ENCODE measurements at places on chromosomes 1 and 21.

GRCh38 chr1:28450561-28450960, 55.3 kb upstream of the RCC1 start:
- no peak for DNase-seq

- no peak for DNase-seq
Observed at GRCh38 chr1:204366759-204367158, 7.0 kb upstream of the PLEKHA6 start.

DNA sequence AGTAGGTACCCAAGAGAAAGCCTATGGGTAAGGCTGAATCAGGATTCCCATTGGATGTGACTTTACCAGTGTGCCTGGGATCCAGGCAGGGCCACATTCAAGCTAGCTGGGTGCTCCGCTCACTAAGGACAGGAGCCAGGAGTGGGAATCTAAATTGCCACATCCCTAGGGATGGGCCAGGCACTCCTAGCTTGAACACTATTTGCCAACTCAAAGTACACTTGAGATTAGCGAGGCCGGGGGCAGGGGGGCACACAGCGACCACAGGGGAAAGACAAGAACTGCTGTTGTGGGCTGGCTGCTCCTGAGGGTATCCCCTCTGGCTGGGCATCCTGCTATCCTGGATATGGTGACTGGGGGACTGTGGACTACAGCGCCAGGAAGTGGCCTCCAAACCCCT, 4.3 kb downstream of the SLC45A3 start:
- no peak for DNase-seq

DNA sequence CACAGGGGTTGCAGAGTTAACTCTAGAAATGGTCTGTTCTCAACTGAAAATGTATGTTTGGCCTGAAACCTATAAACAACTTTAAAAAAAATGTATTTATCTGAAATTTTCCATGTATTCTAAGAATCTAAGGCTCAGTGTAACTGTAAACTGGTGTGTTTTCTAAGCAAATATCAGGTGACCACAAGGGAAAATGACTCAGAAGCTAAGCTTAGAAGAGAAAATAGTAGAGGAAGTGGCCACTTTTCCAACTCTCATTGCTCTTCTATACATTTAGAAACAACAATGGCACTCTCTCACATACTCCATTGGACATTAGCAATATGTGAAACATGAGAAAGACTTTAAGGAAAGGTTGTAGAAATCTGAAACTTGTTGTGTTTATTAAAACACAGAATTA, 7.5 kb downstream of the TNFSF18 start:
- no peak for DNase-seq

- no peak for DNase-seq
Observed at GRCh38 chr21:25938658-25939395, 204.1 kb downstream of the GABPA start.

GRCh38 chr1:75736016-75736415, 11.5 kb downstream of the ACADM start:
- DNase-seq = no peak

- no peak for DNase-seq
Observed at GRCh38 chr1:14495996-14496395, 102.5 kb upstream of the KAZN start.

DNA sequence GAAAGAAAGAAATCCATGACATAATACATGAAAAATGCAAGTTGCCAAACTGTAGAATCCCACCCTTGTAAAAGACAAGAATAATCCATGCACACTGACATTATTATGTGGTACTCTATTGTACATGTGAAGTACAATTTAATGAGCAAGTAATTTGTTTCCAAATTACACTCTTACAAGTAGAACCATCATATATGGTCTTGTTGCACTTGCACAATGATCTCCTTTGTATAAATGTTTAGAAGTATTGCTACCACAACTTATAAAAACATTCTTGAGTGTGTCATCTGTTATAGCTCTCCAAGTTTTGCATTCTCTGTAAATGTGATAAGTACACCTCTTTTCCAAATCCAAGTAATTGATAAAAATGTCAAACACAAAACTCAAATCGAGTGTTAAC, 29.1 kb upstream of the ZNF281 start:
- no peak for DNase-seq

DNA sequence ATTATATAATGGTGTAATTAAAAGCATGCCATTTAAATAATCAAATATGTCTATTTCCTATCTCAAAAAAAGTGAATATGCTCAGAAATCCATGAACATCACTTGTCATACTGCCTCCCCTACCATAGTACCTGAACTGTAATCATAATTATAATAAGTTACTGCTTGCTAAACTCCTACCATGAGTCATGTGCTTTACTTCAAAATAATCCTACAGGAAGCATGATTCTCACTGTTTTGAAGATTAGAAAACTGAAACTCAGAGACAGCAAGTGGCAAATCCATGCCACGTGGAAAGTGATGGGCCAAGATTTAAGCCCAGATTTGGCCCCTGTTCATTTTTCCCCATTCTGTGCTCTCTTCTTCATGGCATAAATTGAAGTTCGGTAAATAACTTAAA, 5.2 kb downstream of the LRRC7 start:
- DNase-seq = no peak

- no peak for DNase-seq
Observed at GRCh38 chr1:77834771-77835334, 53.6 kb upstream of the NEXN start.

DNA sequence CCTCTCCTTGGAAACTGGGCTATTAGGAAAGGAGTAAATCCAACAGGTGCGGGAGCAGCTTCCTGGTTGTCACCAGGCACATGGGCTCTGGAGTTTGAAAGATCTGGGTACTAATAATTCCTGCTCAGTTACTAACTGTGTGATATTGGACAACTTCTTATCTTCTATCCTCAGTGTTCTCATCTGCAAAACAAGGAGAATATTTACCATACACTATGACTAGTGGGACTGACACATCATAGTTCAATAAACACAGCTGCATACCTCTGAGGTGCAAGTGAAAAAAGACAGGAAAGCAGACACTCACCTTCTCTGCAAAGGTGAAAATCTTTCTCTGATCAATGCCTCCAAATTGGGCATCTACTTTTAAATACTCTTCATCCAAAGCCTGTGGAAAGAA, 19.7 kb downstream of the YARS1 start:
- no peak for DNase-seq

DNA sequence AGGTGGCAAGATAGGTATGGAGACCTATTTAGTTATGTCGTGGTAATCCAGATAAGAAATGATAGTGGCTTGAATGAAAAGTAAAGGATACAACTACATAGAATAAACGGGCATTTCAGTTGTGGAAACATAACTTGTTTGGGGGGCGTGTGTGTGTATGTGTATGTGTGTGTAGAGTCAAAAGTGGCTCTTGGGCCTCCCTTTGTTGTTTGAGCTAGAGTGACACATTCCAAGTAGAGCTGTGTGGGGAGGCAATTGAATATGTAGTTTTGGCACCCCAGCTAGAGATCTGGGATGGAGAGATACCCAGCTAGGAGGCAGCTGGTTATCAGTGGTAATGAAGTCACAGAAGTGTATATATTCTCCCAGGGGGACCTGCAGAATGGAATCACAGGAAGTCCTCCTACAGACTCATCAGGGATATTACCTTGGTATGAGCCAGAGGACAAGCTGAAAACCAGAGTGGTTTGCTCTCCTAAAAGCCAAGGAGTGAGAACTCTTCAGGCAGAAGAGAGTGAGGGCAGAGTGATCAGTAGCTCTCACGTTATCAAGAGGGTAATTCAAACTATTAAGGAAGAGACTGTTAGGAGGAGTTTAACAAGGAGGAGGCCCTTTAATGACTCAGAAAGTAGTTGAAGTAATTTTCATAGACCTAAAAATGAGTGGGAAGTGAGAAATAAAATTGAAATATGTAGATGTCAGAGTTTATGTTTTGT, 5.1 kb downstream of the CR1L start:
- DNase-seq = no peak

- no peak for DNase-seq
Observed at GRCh38 chr1:200128944-200129879, 101.7 kb downstream of the NR5A2 start.

- DNase-seq = no peak
Observed at GRCh38 chr1:5881526-5882222, 110.6 kb downstream of the NPHP4 start.

- DNase-seq = no peak
Observed at GRCh38 chr1:242847390-242847993, 323.0 kb upstream of the PLD5 start.

Measured in GM12891 (cell line).